ENCODE measurements at places on chromosomes 6 and 20.
A peak's percentile ranks its signal among the peaks of the same experiment; 100 is the strongest.

DNA sequence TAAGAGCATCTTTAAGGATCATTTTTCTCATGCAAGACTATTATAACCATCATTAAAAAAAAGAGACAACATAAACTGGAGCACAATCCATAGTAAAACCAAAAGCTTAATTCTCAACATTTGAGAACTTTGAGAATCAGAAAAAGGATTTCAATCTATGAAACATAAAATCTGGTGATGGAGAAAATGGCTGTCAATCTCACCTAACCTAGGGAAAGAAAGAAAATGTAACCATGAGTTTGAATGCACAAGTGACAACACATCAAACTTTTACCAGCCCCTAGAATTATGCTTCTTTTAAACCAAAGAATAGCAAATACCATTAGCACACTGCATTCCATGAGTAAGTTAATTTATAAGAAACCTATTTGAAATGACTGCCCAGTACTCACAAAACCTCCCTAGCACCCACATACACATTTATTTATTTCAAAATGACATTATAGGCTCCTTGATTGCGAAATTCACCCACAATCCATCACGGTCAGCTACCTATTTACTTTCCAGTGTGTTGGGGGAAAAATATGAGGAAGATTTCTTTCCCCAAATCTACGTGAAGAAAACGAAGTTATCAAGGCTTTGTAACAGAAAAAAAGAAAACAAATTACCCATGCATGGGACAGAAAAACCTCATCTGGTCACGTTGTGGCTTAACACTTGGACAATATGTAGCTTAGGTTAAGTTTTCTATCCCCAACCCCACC is 828 bp downstream of the ASCC3 start:
- no peak for DNase-seq

DNA sequence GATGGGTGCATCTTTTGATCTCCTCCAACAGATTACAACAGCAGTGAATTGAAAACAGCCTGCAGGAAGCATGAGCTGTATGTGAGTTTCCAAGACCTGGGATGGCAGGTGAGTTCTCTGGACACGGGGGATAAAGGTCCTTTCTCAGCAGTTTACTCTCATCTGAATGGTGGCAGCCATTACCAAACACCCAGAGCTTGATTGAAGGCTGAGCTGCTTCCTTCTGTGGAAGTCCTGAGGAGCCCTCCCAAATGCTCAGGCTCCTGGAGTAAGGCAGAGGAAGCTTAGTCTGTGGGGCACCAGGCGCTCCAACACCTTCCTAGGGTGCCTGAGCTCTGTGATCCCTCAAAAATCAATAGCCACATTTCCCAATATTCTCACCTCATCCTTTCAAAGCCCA is 31.5 kb downstream of the TXNDC5 start:
- DNase-seq = no peak

GRCh38 chr6:17100806-17101205 is 1.0 kb upstream of the STMND1 start:
- DNase-seq = no peak

GRCh38 chr6:14053811-14054210 is 63.8 kb upstream of the CD83 start:
- no peak for DNase-seq

DNA sequence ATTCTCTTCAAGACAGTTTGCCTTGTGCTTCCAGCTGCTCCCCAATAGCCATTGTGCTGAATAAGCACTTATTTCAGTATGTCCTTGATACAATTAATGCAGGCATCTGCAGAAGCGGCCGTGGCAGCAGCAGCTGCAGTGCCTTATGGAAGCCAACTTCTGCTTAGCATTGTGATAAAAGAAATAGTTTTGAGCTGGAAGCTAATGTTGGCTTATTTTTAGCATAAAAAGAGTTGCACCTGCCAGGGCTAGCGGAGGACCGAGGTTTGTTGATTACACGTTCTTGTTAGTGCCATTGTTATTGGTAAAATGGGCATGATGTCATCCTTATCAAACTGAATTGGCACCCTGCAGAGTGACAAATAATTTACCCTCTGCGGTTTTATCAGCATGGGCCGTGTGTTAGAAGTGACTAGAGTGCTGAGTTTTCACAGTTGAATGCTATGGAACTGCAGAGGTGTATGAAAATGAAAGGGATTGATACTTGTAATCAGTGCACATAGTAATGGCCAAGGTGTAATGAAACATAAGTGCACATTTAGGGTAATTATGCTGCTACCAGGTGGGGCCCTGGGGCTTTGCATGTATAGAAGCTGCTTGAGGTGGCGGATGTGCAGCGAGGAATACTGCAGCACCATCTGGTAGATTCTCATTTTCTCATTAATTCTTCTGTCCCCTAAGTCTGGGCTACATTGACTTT is 334.3 kb downstream of the CDKAL1 start:
- no peak for DNase-seq

DNA sequence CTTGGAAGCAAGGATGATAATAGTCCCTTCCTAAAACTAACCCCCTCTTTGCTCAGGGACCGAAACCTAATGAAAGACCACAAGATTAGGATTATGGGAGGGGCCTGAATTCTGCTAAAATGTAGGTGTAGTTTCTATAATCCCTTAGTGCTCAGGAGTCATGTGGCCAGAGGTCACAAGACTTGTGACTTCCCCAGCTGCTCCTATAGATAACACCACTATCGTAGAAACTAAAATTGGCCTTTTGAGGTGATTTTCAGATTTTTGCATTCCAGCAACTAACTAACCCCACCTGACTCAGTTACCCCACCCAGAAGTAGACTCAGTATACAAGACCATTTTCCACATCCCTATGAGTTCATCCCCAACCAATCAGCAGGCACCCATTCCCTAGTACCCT is 42.1 kb downstream of the MDN1 start:
- no peak for DNase-seq

GRCh38 chr6:90547079-90547478 is 39.8 kb downstream of the MAP3K7 start:
- no peak for DNase-seq

DNA sequence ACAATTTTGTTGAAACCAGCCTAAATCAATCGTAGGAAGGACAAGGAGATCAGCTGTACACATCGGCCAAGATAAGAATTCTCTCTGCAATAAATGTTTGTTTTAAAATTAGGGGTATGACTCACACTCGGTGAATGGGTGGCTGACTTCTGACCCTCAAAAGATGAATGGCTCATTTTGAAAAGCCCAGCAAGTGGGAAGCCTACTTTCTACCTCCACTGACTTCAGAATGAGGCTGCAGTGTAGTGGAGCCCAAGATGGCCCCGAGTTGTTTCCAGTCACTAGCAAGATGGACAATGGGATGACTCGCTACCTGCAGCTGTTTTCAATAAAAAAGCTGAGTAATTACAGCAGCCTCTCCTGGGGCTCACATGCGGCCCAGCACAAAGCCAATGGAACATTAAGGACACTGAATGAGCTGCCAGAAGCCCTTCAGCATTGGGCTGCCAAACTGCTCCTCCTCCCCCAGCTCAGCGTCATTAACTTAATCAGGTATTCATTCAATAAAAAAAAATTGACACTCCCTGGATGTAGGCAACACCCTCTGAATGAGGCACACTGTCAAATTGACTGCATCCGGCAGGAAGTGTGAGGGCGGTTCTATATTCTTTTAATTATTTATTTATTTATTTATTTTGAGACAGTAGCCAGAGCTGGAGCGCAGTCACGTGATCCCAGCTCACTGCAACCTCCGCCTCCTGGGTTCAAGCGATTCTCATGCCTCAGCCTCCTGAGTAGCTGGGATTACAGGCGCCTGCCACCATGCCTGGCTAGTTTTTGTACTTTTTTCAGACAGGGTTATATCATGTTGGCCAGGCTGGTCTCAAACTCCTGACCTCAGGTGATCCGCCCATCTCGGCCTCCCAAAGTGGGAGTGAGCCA is 107.3 kb downstream of the GMPR start:
- peak; percentile 46 for DNase-seq

DNA sequence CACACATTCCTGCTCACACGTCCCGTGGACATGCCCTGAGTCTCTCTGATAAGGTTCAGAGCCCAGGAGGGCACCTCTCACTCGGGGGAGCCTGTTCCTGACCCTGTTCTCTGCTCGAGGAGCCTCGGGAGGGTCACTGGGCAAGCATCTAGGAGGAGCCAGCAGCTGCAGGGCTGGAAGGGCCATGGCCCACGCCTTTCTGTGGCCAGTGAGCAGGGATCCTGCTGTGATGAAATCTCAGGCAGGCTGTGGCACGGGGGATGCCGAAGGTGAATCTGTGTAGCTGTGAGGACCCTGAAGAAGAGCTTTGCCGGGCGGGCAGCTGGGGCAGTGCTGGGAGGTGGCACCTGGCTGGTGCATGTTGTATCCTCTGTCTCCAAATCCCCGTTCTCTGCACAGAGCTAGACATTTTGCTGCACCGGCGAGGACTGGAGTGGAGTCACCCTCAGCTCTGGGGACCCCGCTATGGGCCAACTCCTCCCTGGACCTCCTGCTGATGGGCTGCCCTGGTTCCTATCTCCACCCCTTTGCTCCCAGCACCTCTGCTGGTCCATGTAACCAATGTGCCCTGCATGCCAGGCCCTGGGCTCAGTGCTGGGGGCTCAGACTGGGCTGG is 7.1 kb upstream of the NPBWR2 start:
- DNase-seq = no peak

- no peak for DNase-seq
Measured at GRCh38 chr6:144232176-144232831, 52.8 kb upstream of the UTRN start.

GRCh38 chr6:167492100-167492449 is 167.2 kb downstream of the TTLL2 start:
- no peak for DNase-seq

DNA sequence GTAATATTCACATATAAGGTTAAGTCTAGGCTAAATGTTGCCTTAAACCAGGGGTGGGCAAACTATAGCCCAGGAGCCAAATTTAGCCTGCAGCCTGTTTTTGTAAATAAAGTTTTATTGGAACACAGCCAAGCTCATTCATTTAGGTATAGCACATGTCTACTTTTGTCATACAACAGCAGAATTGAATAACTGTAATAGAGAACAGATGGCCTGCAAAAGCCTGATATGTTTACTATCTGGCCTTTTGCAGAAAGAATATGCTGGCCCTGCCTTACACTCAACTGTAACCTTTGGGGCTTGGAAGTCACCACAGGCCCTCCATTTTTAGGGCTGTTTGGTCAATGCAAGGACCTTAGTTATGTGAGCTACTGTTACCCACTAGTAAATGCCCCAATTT is 17.7 kb upstream of the BCLAF1 start:
- DNase-seq = no peak

GRCh38 chr20:14488212-14488611 is 150.8 kb upstream of the FLRT3 start:
- no peak for DNase-seq

GRCh38 chr6:119077391-119077642 is 1.1 kb downstream of the FAM184A start:
- DNase-seq = no peak

- DNase-seq = no peak
Measured at GRCh38 chr6:73558624-73559398, 38.0 kb upstream of the EEF1A1 start.

DNA sequence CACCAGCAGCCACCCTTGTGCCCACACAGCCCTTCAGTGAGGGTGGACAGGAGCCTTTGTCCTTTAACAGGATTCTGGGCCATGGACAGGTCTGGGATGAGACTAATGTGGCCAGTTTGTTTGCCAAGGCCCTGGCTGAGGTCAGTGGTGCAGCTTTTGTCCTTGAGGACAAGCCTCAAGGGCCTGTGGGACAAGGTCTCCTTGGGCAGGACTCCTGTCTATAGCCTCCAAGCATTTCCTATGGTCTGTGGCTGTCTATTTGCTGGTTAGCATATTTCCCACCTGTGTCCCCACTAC is 44.1 kb downstream of the SUN5 start:
- no peak for DNase-seq

DNA sequence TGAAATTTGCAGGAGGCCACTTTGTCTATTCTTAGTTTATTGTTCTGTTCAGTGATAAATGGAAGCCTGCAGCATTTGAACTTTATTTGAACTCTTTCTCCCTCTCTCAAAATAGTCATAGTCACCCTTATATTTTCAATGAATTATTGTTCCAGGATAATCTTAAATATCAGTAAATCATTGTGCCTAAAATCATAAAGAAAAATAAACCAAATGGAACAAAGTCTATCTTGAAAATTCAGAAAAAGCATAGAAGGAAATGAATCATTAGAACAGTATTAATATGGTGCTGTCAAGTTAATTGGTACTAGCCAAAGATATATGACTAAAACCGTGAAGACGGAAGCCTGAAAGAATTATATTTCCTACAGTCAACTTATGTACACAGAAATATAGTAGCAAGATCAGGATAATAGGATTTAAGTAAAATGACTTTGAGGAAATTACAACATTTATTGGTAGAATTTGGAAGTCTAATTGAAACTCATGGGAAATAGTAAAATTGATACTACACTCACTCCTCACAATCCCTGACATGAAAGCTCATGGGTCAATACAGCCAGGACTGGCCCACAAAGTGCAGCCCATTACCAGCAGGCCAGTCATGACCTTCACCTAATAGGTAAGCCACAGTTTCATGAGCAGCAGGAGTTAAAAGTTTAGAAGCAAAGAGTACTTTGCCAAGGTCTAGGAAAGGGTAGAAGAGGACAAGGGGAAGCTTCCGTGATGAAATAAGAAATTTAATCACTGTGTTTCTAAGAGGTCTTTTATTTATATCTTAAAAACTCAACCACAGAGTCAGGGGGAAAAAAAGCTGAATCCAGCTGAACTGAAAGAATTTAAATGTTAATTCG is 119.9 kb upstream of the ENPP5 start:
- no peak for DNase-seq

Data from GOT3 (cell line).